Neural crest cell (in vitro differentiated cells): ENCODE measurements at places on chromosomes 16 and 17.

DNA sequence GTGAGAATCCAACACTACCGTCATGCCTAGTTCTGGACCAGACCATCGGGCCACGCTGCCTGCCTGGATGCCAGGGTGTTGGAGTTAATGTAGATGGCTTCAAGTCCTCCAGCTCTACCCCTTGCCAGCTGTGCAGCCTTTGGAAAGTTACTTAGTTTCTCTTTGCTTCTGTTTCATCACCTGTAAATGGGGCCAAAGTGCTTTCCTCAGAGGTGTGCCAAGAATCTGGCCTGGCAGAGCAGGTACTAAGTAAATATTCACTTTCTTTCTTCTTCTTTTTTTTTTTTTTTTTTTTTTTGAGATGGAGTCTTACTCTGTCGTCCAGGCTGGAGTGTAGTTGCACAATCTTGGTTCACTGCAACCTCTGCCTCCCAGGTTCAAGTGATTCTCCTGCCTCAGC, 159.5 kb upstream of the RPL38 start:
- DNase-seq = no peak

DNA sequence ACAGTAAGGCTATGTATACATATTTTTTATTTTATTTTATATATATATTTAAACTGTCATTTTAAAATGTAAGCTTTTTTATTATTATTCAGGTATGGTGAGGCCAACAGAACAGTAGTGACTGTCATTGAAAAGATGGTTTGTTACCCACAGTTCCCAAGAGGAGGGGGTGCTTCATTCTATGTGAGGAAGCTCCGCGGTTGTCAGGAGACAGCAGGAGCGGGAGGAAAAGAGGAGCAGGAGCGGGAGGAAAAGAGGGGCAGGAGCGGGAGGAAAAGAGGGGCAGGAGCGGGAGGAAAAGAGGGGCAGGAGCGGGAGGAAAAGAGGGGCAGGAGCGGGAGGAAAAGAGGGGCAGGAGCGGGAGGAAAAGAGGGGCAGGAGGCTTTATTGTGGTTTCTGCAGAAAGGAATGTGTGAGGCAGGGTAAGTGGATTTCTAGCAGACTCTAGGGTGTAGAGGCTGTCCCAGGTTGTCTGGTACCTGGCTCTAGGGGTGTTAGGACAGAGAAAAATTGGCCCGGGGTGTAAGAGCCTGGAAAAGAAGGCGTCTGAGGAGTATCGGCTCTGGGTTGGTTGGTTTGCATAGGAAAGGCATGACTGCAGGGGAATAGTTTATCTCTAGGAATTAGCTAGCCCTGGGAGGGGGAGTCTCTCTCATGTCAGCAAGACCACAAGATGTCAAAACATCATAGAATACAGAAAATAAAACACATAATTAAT, 64.0 kb downstream of the GP2 start:
- DNase-seq = no peak

GRCh38 chr16:70561623-70562022, 38.0 kb downstream of the SF3B3 start:
- no peak for DNase-seq

DNA sequence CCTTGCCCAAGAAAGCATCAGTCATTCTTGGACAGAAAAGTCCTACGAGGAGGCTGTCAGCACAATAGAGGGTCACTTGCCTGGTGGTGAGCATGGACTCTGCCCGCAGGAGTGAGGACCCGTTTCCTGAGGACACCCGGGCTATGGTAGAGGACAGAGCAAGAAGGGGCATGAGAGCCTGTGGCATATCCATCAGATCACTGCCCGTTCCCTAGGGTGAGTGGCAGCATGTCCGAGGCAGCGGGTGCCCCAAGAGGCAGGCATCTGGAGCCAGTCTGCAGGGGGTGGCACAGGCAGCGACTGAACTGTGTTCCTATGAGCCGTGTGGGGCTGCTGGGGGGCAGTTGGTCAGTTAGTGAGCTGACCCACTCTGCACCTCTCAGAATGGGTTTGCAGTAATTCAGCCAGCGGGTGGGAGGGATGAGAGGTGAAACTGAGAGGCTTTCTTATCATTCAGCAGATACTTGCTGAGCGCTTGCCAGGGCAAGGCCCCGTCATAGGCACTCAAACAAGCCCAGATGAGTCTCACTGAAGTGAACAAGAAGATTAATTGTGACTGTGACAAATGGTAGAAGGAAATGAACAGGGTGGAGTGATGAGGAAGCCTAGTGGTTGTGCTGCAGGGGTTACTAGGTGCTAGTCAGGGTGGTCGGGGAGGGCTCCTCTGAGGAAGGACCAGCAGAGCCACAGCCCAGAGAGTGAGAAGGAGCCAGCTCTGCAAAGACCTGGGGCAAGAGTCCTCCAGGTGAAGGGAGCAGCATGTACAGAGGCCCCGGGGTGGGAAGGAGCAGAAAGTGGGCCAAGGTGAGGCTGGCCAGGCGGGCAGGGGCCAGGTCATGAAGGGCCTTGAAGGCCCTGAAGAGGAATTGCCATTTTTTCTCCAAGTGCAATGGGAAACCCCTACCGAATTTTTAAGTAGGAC, 87.9 kb downstream of the CLEC16A start:
- no peak for DNase-seq

GRCh38 chr17:28807925-28808634, 34.5 kb downstream of the FAM222B start:
- no peak for DNase-seq

GRCh38 chr16:74183601-74184360, 112.8 kb upstream of the PSMD7 start:
- no peak for DNase-seq

DNA sequence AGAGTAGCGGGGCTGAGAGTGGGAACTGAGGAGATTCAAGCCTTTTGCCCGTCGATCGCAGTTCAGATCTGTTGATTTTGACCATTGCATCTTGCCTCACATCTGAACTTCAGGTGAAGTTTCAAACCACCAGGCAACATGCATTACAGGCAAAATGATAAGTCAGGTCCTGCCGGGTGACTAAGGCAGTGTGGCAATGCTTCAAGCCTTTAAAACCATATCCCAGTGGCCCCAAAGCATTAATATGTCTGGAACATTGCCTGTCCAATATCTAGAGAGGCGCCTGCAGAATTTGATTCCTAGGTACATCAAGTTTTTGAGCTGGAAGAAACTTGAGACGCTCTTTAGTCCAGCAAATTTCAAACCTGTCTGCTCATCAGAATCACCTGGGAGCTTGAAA, 502.8 kb downstream of the MAF start:
- no peak for DNase-seq

DNA sequence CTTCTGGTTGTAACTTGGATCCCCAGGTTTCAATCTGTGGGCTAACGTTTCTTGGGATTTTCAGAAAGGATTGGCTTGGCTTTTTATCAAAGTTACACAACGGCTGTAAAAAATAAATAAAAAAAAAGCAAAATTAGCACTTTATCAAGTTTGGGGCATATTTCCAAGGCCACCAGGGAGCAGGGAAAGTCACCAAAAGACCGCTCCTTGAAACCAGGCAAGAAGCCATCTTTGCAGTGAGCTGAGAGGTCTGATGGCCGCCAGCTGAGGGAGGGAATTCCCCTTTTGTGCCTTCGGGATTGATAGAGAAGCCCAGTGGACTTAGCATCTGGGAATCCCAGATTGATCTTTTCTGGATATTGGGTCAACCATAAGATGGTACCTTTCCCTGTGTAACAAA, 192.2 kb downstream of the WWOX start:
- DNase-seq = no peak
